Fibroblast of skin of back (primary cell): ENCODE measurements at places on chromosomes 3 and 15.

DNA sequence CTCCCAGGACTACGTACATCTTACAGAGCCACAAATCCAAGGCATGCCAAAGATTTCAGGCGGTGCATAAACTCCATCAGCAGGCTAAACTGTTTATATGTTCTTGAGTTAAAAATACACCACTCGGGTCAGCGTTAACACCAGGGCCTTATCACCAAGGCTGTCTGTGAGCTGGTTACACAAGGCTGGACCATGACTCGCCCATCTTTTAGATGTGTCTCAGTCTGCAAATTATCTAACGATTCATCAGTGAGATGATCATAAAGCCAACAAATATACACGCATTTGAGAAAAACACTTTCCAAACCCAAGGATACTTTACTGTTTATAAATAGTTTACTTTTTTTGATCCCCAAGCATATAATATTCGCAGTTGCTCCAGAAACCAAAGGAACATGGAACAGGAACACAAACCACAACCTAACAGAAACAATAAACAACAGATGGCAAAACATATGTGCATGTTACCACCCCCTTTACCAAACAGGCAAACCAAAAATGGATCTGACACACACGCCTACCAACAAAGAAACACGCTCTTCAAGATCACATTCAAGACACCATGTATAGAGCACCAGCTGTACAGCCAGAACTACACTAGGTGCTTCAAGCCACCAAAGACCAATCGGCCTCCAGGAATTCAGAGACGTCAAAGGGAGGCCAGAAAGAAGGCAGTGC, 15.4 kb downstream of the LRIG1 start:
- peak; percentile 72 for DNase-seq

DNA sequence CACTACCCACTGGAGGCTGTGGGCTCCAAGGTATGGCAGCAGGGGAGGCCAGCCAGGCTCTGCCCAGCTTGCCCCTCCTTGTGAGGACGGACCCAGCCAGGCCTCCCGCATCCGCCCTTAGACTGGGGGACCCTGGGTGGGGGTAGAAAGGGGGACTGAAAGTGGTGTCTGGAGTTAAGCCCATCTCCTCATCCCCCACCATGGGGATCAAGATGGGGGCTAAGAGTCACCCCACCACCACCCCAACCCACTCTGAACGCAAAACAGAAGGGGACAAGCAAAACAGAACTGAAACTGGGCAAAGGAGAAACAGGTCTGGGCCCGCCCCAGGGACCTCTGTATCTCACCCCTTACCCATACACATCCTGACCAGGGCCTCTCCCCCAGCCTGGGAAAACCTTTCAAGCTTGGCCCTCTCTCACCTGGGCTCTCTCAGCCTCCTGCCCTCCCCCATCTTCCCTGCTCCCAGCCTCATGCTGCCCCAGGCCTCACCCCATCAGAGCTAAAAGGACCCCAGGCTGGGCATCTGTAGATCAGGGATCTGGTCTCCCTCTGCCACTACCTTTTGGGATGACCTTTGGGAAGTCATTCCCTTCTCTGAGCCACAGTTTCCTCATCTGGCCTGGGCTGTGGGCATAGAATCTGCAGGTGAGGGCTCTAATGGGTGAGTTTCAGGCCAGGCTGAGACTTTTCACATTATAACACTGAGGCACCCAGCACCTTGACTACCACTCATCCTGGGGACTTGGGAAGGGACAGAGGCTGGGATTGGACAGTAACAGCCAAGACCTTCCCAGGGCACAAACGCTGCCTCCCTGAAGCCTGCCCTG, 30.0 kb upstream of the CYP11A1 start:
- DNase-seq: no peak

- no peak for DNase-seq
Measured at GRCh38 chr15:44034334-44034733, 160.7 kb downstream of the FRMD5 start.

GRCh38 chr3:71264840-71265239, 318.7 kb downstream of the FOXP1 start:
- no peak for DNase-seq

DNA sequence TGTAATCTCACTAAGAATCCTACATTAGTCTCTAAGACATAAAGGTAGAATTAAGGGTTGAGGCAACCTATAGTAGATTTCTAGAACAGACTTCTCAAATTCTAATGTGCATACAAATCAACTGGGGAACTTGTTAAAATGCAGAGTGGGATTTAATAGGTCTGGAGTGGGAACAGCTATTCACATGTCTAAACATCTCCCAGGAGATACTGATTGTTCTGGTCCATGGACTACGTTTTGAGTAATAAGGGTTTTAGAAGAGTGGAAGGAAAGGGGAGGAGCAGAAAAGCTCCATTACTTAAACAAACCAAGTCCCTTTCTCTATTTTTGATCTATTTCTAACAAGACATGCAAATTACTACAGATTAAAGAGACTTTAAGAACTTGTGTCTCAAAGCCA, 524.8 kb downstream of the TUSC7 start:
- DNase-seq: no peak

DNA sequence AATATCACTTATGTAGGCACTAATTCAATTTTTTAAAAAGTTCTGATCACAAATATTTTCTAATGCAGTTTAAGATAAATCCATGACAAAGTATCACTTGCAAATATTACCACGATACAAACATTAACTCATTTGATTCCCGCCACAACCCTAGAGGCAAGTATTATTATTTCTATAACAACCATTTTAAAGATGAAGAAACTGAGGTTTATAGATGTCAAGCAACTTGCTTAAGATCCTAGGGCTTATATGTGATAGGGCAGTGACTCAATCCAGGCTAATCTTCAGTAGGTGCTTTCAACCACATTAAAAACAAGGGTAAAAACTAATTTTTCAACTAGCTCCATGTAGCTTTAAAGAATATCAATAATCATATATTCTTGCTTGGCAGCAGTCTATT, 1.7 kb downstream of the DYNC1LI1 start:
- DNase-seq: no peak
